NCI-H187 (cell line): ENCODE measurements at places on chromosomes 5 and 9.
A peak's percentile ranks its signal among the peaks of the same experiment; 100 is the strongest.

DNA sequence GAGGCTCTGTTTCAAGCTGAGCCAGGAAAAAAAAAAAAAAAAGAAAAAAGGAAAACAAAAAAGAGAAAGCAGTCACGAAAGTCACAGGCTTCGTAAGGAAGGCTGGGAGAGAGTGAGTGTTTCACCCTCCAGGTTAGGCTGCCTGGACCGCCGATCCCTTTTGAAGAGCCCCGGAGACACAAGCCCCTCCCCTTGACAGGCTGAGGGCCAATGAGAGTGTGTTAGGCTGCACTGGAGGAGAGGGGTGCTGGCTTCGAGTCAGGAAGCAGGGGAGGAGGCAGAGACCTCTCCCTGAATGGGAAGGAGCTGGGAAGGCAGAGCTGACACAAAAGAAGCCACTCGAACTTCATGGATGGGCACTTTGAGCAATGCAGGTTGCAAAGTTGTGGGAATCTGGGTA is at the start of gene NMUR2:
TSS of gene NMUR2 (minus strand) at position 135 of the 400 bp plus-strand sequence. CDS start 166 bp downstream, outside the sequence.
- peak; percentile 37 for DNase-seq

DNA sequence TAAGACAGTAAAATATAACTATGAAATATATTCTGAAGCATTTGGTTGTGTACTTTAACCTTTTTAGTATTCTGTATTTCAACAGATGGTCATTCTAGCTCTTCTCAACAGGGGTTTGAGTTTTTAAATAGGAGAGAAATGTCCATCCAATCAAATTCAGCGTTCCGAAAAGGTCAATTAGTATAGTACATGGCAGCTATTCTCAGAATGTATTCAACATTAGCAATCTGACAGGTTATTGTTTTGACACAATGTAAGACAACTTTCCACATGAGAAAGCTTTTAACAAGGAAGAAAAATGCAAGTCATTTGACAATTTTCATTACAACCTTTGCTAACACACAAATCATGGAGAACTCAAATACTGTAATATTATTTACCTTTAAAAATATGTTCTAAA is 996.3 kb upstream of the CDH10 start:
- DNase-seq = no peak

GRCh38 chr5:151221574-151221973 is 2.3 kb downstream of the CCDC69 start:
- DNase-seq = no peak

- DNase-seq = no peak
Measured at GRCh38 chr5:39760385-39761198, 335.8 kb upstream of the DAB2 start.

GRCh38 chr5:18216016-18216415 is 581.8 kb downstream of the TAF11L14 start:
- no peak for DNase-seq

DNA sequence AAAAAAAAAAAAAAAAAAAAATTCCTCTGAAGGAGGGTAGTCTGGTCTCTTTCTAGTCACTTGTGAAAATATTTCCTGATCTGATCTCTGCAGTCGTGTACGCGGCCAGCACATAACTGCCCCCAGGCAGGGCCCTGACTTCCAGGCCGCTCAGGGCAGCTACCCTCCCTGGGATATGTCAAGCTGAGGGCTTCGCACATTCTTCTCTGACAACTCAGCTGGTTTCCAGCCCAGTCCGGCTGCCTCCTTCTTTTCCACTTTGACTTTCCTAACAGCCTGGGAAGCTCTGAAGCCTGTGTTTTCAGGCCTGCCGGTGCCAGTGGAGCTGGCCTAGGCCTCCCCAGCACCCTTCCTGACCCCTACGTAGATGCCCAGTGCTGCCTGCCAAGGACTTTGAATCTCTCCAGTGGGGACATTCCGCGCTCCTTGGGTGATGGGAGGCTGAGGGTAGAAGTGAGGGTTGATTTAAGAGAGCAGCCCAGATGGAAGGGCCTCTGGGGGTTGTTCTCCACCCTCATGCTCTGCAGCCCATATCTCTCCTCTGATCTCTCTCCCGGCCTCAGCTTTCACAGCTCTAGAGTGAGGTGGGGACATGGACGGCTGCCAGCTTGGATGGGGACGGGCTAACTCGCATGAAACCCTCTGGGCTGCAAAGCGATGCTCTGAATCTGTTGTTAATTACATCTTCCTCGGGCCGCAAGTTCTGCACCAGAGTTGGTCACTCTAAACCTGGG is 20.7 kb downstream of the COL5A1 start:
- DNase-seq = no peak

GRCh38 chr9:32431940-32432555 is 47.6 kb downstream of the ACO1 start:
- DNase-seq = no peak

- DNase-seq = no peak
Measured at GRCh38 chr9:10251490-10251889, 361.3 kb downstream of the PTPRD start.

GRCh38 chr5:127351418-127351817 is 60.8 kb downstream of the MEGF10 start:
- DNase-seq = no peak

- DNase-seq = peak; percentile 23
Measured at GRCh38 chr5:136332223-136333015, 32.9 kb downstream of the TRPC7 start.

- DNase-seq = no peak
Measured at GRCh38 chr5:72363166-72363802, 43.1 kb downstream of the PTCD2 start.

GRCh38 chr5:112914584-112914983 is 7.4 kb downstream of the REEP5 start:
- no peak for DNase-seq

DNA sequence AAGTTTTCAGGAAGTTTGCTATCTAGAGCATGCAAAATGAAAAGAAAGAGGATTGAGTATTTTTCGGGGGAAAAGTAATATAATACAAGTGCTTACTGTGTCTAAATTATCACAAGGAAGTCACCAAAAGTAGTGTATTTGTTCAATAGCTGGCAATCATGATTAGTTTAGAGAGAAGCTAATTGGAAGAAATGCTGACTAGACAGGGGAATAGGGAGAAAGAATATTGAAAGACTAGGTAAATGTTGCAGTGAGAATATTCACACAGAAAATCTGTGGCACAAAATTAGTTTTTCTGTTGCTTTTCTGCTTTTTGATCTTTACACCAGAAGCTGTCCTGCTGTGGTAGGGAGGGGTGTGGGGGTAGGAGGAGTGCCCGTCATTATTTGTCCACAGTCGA is 238.7 kb downstream of the MARCHF11 start:
- no peak for DNase-seq

GRCh38 chr5:146877783-146878475 is 628 bp downstream of the PPP2R2B start:
- no peak for DNase-seq

GRCh38 chr9:121473229-121473628 is 26.4 kb downstream of the GGTA1 start:
- DNase-seq = no peak

DNA sequence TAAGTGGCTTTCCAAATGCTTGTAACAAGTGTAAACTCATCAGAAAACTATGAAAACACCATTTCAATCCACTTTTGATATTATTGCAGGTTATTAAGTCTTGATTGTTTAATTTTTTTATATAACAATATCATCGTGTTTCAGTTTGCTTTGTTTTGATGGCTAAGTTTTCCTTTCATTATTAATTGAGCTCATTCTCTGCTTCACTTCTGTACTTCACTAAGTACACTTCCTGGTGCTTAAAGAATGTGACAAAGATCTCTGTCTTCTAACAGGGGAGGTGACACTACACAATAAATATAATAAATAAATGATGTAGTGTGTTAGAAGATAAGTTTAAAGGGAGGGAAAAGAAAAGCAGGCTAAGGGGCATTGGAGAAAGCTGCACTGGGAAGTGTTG is 13.0 kb upstream of the RAD23B start:
- DNase-seq = no peak

- no peak for DNase-seq
Measured at GRCh38 chr9:35856882-35857281, 13.3 kb downstream of the OR13J1 start.

GRCh38 chr5:119582987-119583386 is 46.4 kb upstream of the FAM170A start:
- DNase-seq = no peak

GRCh38 chr9:69885931-69886330 is 65.3 kb downstream of the CFAP95 start:
- DNase-seq = no peak

GRCh38 chr9:14937216-14937615 is 27.0 kb upstream of the FREM1 start:
- DNase-seq = no peak

- DNase-seq = no peak
Measured at GRCh38 chr9:127155314-127155960, 33.0 kb upstream of the ANGPTL2 start.

- DNase-seq = no peak
Measured at GRCh38 chr5:4553130-4553529, 587.0 kb upstream of the ADAMTS16 start.

DNA sequence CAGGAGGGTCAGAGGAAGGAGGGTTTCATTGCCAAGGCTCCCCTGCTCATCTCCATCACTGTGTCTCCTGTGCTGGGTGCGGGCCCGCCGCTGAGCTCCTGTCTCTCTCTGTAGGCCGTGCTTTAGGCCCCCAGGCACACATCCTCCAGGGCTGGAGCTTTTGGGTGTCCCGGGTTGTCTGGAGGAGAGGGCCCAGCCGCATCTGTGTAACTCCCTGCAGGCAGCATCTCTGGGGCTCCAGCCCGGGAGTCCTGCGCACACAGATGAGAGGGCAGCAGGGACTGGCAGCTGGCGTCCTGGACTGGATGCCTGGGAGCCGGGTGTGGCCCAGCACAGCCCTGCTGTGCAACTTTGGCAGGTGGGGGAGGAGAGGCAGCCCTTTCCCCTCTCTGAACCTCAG is 40.2 kb downstream of the LRSAM1 start:
- DNase-seq = no peak

DNA sequence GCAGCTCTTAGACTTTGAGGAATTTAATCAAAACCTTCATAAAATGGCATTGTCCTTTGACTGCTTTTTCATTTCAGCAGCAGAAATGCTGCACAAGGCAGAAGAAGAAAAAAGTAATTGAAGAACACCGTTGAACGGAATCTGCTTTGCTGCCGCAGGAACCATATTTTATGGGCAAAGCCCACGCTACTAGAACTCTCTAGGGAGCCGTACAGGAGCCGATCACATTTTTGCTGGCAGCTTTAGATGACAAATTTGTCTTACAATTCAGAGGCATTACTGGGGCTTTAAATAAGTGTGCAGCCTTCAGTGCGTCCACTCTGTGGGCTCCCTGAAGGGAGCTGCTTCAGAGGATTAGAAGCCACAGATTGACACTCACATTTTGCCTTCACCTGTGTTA is 5.4 kb downstream of the CFAP90 start:
- no peak for DNase-seq

DNA sequence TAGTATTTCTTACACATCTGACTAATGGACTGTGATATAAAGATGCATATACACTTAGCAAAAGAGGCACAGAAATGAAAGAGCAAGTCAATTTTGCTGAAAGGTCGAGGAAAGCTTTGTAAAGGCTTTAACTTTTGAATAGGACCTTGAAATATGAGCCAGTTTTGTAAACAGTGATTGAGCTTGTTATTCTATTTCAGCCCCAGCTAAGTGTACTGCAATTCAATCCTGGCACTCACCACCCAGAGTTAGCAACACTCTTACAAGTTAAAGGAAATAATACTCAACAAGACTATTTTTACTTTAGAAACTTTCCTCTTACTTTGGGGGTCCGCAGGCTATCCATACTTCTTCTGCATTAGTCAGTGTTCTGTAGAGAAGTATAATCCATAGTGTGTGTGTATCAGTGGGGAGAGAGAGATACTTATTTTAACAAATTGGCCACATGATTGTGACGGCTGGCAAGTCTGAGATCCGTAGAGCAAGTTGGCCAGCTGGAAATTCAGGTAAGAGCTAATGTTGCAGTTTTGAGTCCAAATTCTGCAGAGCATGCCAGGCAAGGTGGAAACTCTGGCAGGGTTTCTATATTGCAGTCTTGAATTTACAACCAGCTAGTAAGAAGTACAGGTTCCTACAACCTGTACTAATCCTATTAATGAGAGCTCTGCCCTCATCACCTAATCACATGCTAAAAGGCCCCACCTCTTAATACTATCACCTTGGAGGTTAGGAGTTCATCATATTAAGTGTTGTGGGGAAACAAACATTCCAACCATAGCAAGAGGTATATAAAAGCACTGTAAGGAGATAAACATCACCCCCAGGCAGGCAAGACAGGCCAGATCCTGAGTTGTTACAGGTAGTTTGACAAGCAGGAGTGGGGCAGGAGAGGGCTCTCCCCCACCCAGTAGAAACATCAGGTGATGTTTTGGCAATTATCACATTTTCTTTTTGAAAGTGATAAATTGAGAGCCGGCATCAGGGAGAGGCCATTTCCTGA is 33.6 kb downstream of the IL7R start:
- DNase-seq = no peak

DNA sequence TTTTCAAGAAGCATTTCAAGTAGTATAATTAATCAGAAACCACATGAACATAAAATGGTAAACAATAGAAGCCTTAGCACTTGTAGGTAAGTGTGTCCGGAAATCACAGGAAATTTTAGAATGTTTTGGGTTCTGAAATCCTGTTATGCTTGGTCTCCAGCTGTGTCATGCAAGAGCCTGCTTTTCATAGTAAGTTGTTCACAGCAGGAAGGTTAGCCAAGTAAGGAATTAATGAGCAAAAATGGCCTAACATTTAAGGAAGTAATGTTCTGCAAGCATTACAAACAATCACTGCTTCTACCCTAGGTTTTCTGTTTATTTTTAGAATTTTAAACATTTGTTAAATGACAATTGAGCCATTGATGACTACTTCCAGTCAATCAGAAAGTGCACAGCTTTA is 669.5 kb downstream of the SLCO4C1 start:
- no peak for DNase-seq

DNA sequence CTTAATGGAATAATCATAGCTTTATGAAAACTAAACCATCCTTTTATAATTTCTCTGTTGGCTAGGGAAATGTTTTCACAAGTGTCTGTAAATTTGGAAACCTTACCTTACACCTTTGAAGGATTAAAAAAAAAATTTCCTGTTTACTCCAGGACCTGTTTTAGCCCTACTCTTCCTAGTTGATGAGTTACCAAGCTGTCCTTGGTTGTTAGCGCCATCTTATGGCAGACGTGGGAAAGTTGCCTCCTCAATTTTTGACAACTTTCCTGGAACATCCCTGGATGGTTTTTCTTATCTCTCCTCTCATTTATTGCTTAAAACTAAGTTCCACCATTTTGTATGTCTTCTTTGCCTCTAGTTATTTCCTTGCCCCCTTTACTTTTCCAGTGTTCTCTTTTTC is 25.7 kb downstream of the ZSWIM6 start:
- DNase-seq = no peak

GRCh38 chr9:70603020-70603411 is 188.6 kb upstream of the KLF9 start:
- no peak for DNase-seq

DNA sequence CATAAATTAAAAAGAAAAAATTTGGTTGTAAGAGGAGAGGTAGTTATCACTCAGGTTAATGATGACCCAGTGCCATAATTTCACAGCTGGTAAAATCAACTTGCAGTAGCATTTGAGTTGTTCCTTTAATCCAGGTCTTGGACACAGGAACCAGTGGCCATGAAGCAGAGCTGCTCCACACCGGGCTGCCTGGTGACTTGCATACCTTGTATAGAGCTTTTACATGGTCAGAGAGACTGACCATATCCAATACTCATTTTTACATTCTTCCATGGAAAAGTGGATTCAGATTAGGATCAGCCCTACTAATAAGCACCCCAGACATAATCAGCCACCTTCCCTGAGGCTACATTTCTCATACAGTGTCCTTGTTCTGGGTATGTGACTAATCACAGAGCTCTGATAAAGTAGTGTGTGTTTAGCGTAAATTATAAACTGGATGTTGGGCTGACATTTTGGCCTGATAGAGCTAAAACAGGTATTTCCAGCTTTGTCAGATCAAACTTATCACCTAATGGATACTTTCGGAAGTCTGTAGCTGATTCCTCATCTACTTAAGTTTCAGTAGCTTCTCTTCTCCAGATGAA is 77.0 kb upstream of the ZSWIM6 start:
- no peak for DNase-seq
